Hematopoietic multipotent progenitor cell treated with erythropoietin and hydrocortisone succinate and interleukin-3 and kit ligand, for 15 days (in vitro differentiated cells): ENCODE measurements at places on chromosomes 4 and X.
A peak's percentile ranks its signal among the peaks of the same experiment; 100 is the strongest.

GRCh38 chr4:80036949-80037685, 35.9 kb downstream of the ANTXR2 start:
- DNase-seq = no peak

- DNase-seq = no peak
Observed at GRCh38 chr4:1502976-1503375, 96.7 kb upstream of the NKX1-1 start.

DNA sequence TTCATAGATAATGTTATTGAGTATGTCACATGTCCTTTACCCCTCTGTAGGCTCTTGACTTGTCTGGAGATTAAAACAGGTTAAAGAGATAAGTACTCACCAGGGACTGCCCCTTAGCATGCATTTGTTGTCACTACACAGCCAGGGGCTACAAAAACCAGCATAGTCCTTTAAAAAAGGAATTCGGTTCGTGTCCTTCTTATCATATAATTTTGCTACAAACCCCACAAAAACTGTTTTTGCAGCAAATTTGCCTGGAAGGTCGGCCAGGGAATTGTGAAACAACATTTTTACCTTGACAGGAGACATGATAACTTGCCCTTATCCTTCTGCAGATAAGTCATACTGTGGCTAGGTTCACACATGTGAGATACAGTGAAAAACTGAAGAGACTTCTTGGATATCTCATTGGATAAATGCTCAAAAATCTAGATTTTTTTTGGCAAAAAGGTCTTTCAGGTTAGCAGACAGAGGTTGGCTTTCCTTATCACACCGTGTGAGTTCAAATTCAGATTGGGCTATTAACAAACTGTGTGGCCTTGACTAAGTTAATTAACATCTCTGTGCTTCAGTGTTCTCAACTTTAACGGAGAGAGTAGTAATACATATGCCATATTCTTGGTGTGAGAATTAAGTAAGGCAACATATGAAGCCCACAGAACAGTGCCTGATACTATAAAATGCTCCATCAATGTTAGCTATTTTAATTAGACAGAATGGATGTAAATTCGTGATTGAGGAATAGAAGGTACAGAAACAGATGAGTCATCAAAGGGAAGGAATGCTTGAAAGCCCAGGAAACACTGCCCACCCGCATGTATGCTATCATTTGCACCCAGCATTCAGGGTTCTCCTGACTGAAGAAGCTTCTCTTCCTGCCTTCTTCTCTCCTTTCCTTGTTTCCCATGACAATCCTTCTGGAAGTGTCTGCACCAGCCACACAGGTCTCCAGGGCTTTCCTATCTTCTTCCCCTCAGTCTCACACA, 30.0 kb downstream of the FAM9C start:
- no peak for DNase-seq

- no peak for DNase-seq
Observed at GRCh38 chr4:109067508-109068235, 234.8 kb downstream of the COL25A1 start.

DNA sequence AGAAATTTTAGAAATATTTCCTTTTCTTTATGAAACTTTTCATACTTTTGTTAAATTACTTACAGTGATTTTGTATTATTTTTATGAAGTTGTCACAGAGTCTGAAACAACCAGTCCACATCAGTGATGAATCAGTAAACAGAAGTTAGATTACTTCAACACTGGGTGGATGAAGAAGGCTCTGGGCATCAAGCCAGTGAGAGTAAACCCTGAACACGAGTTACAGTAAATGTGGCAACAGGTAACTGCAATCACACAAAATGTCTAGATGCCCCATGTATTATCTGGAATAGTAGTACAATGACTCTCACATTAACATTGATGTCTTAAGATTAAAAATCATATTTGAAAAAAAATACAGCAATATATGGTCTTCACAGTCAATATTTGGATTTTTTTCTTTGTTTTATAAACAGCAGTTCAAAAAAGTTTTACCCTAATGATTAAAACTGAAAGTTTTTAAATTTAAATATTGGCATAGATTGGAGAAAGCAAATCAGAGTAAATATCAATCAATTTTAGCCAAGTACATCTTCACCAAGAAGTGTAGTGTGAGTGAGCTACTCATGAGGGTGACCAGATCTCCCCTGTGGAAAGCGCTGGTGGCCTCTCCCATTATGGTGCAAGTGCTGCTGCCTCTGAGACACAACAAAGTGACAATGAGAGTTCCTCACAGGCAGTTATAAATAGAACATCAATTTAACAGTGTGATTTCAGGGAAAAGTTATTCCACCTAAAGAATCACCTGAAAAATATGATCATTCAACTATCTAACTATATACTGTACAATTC, 63.2 kb upstream of the UGT2B7 start:
- no peak for DNase-seq

GRCh38 chr4:183287309-183287659, 32.8 kb downstream of the CLDN22 start:
- DNase-seq = no peak

DNA sequence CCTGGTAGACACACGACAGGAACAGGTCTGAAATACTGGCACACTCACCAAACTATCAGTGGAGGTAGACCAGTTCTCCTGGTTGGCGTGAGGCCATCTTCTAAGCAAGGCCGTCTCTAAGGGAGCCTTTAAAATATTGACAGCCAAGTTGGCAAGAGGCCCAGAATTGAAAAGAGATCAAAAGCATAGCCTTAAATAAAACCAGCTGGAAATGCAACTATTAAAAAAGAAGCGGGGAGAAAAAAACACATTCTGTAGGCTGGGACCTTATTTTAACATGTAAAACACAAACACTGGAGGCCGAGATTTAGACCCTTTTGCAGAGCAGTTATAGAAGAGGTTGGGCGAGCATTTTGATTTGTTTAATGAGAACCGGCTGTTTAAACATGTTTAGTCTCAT, 233.0 kb upstream of the CLNK start:
- no peak for DNase-seq

DNA sequence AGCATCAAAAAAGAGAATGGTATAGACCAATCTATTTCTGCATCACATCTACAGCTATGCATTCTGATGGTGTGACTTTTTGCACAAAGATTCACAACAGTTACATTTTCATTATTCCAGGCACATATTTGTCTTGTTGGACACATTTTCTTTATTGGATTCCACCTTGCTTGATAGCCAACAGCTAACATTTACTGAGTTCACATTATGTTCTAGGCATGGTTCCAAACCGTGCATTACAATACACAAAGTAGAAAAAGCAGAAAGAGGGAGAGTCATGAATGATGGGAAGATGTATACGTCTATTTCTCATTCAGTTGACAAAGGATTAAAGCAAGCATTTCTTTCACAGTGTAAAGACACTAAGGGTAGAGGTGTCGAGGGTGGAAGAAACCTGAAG, 22.9 kb upstream of the CLGN start:
- no peak for DNase-seq

DNA sequence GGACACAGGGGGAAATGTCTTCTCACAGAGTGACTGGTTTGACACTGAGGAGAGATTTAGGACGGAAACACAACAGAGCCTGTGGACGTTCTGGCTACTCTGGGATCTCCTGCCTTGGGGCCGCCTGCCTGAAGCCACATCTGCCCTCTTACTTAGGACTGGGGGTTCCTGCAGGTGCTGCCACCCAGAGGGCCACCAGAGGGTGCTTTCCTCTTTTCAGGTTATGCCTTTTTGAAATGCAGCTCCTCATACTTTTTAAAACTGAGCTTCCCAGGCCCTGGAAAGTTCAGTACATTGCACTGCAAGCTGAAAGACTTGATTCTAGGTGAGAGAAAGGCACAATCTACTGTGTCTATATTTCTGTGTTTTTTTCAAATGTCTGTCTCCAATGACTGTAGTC, 92.2 kb upstream of the PGRMC2 start:
- DNase-seq = peak; percentile 65

- no peak for DNase-seq
Observed at GRCh38 chr4:185534866-185535611, at the start of gene PDLIM3. PDLIM3 (minus strand) TSS chr4:185535507; CDS start chr4:185535434, 73 bp downstream.

- no peak for DNase-seq
Observed at GRCh38 chr4:19924761-19925160, 326.9 kb upstream of the SLIT2 start.

DNA sequence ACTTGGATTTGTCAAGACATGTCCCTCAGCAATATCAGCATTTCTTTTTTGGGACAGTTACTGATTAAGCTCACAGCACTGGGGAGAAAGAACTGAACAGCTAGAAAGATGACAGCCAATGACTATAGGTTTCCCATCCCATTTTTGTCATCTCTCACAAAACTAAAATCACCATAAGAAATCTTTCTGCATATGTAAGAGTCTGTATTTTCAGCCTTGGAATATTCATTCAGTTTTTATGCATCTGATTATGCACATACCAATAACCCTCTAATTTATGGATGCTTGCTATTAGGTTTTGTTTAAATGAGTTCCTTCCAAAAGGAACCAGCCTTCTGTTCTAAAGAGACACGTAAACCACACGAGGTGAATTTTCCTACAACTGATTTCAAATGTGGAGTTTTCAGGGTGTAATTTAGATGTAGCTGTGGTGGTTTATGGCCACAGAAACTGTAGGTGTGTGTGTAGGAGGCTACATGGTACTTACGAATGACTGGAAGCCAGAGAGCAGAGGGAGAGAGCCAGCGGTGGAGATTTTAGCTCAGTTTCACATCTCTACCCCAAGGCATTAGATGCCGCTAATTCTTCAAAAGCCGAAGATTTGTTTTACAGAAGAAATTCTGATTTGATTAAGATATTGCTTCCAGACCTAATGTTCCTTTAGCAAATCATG, 55.3 kb downstream of the AFF2 start:
- no peak for DNase-seq

DNA sequence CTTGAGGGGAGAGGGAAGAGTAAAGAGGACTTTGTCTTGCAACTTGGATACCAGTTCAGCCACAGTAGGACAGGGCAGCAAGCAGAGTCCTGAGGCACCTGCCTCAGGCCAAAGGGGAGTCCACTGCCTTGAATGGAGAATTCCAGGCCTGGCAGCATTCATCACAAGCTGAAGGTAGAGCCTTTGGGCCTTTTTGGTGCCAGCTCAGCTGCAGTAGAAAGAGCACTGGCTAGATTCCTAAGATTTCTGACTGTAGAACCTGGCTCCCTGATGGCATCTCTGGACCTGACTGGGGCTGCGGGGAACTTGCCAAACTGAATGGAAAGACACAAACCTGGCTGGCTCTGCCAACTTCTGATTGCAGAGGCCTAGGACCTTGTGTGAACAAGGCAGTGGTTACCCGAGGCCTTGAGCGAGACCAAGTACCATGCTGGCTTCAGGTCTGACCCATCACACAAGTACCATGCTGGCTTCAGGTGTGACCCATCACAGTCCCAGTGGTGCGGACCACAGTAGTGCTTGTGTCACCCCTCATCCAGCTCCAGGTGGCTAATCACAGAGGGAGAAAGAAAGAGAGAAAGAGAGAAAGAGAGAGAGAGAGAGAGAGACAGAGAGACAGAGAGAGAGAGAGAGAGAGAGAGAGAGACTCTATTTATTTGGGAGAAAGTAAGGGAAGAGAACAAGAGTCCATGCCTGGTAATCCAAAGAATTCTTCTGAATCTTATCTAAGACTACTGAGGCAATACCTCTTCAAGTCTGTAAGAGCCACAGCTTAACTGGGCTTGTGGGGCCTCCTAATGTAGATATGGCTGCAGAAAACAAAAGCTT, 137.6 kb upstream of the SPIN4 start:
- no peak for DNase-seq

- DNase-seq = no peak
Observed at GRCh38 chrX:53728506-53728905, 42.0 kb upstream of the HUWE1 start.

GRCh38 chr4:76997532-76997931, 48.0 kb downstream of the SEPTIN11 start:
- DNase-seq = no peak

DNA sequence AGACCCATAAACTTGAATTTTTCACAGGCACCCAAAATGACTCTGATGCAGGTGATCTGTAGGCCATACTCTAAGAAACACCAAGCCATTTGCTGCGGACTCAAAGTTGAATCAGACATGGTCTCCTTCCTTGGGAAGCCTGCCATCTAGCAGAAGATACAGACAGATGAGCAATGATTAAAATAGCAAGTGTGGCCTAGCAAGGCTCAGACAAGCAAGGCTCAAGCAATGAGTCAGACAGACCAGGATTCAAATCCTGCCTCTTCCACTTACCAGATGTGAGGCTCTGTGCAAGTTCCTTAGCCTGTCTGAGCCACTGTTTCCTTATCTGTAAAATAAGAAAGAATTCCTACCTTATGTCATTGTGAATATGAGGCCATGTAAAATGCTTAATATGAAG, 2.3 kb downstream of the CCDC149 start:
- DNase-seq = no peak

DNA sequence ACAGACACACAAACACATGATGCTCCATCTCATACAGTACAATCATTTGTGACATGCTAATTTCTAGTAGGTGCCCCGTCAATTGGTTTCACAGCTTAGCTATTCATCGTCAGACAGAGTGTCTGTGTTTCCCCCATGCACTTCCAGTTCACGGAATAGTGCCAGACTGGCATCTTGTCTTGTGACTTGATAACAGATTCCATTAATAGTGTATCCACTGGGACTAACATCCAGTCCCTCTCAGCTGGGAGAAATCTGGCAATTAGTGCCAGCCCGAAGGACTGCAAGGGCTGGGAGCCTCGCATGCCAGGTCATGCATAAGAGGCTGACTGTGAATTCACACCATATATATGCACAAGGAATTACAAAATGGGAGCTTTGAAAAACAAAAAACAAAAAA, 20.2 kb upstream of the GATB start:
- DNase-seq = no peak

GRCh38 chr4:685679-686412, 3.1 kb downstream of the SLC49A3 start:
- no peak for DNase-seq

- no peak for DNase-seq
Observed at GRCh38 chrX:70613295-70613694, 168.7 kb downstream of the DLG3 start.

DNA sequence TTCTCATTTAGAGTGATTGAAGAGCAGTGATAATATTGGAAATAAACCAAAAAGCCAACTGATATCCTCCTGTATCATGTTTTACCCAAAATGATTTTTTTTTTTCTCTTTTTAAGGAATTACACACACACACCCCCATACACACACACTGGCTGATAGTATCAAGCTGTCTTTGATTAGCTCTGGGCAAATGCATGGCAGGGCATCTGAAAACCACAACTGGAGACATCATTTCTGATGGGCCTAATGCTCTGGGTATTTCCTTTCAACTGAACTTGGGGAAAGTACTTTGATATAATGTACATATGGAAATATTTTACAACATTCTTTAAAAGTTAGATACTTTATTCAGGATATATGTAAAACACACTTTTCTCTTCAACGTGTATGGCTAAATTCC, 14.2 kb upstream of the OSTC start:
- no peak for DNase-seq

GRCh38 chr4:143225167-143225566, 40.5 kb downstream of the USP38 start:
- DNase-seq = no peak

DNA sequence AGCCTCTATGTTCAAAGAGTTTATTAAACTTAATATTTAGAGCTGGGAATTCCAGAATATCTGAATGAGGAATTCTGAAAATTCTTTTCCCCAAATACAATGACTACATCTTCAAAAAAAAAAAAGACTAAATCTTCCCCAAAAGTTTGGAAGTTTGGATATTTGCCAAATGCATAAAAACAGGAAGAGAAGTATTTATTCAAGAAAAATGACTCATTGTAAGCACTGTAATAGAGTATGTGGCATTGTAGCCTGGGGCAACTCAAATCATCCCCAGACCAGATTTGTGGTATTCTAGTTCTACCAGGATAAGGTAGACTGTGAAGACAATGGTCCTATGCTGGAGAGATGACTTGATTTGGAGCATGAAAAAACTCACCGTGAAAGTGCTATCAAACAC, 78.5 kb upstream of the PDHA2 start:
- no peak for DNase-seq

- no peak for DNase-seq
Observed at GRCh38 chr4:147689067-147689466, 5.1 kb upstream of the PRMT9 start.
